ENCODE measurements at places on chromosomes 16 and 17.
A peak's percentile ranks its signal among the peaks of the same experiment; 100 is the strongest.

DNA sequence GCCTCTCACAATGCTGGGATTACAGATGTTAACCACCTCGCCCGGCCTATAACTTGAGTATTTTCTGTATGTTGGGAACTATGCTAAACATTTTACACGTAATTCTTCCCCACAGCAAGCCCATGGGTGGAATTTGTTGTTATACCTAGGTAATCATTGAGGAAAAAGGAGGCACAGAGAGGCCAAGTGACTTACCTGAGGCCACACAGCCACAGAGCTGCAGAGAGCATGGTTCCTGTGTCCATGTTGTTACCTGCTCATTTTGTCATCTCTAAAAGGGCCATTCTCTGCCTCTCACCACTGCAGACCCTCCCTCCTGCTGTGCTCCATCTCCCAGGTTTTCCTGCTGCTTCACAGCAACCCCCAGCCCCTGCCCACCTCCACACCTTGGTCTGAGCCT lies 135.5 kb downstream of the ABCC1 start:
- DNase-seq: no peak

- DNase-seq: peak; percentile 76
Observed at GRCh38 chr17:75524970-75525805, at the start of gene LLGL2. Gene LLGL2, plus strand, starts transcription at chr17:75525697. Its CDS starts 17,730 bp downstream, at chr17:75543427.

DNA sequence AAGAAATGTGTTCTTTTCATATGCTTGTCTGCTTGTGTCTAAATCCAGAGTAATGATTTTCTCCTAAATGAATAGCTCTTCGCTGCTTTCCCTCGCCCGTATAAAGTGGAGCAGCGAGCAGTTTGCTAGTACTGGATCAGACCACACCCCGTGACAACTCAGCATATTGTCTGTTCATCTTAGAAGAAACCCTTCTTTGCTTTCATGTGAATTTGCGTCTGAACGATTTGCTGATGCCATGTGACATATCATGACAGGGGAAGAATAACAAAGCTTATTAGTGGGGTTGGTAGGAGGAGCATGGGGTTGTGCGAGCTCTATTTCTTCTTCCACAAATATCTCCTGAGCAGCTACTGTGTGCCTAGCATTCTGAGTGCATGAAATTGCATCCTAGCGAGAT lies 44.1 kb upstream of the CACNG4 start:
- no peak for DNase-seq

DNA sequence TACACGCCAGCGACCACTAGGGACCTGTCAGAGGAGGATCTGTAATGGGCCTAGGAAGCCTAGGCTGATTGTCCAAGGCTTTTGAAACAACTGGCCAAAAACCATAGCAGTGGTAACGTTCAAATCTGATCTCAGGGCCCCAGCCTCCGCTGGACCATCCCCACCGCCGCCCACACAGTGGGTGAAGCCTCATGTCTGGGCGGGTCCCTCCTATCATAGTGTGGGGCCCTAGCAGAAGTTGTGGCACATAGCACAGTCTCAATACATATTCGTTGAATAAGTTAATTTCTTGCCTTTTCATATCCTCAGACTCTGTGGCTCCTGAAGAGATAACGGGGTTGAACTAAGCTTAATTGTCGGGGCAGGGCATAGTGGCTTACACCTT lies 818 bp downstream of the DPH1 start:
- no peak for DNase-seq

GRCh38 chr16:62870554-62870953 lies 834.3 kb upstream of the CDH8 start:
- no peak for DNase-seq

- DNase-seq: no peak
Observed at GRCh38 chr17:4788159-4788806, 481 bp upstream of the GLTPD2 start.

- DNase-seq: no peak
Observed at GRCh38 chr17:10114931-10115535, 83.4 kb downstream of the GAS7 start.

- DNase-seq: no peak
Observed at GRCh38 chr16:51051671-51052070, 99.4 kb downstream of the SALL1 start.

DNA sequence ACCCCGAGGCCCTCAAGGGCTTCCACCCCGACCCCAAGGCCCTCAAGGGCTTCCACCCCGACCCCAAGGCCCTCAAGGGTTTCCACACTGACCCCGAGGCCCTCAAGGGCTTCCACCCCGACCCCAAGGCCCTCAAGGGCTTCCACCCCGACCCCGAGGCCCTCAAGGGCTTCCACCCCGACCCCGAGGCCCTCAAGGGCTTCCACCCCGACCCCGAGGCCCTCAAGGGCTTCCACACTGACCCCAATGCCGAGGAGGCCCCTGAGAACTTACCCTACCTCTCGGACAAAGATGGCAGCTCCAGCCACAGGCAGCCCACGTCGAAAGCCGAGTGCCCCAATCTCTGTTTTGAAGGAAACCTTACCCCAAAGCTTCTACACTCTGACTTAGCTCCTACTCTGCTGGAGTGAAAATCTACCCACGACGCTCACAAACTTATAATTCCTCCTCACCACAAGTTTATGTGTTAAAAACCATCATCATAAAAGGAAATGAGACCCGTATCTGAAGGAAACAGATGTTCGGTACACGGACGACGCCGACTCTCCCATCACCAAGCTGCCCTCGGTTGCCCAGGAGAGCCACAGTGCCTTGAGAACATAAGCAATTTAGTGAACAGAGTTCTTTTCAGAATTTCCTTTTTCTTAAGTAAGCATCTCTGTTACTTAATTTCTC lies 61.2 kb upstream of the RPH3AL start:
- no peak for DNase-seq

GRCh38 chr16:642189-643049 lies 791 bp downstream of the MCRIP2 start:
- no peak for DNase-seq

- DNase-seq: no peak
Observed at GRCh38 chr16:71917900-71918299, 22.6 kb downstream of the IST1 start.

GRCh38 chr17:38428643-38429371 lies 543 bp downstream of the ARHGAP23 start:
- DNase-seq: no peak

GRCh38 chr16:12661656-12662172 lies 142.0 kb downstream of the CPPED1 start:
- no peak for DNase-seq

GRCh38 chr17:66304304-66305174 lies 2.1 kb downstream of the PRKCA start:
- no peak for DNase-seq
